Activated CD4-positive, alpha-beta T cell treated with anti-CD3 and anti-CD28 coated beads, Interleukin-2, amount 10 ng/mL, durations not matched to agents 7 days and 5 days (primary cell): ENCODE measurements at places on chromosomes 6 and 20. TPM values are rescaled to one million over a fixed set of nuclear protein-coding genes. Genes with fewer than 3 reads are reported as not detected.

DNA sequence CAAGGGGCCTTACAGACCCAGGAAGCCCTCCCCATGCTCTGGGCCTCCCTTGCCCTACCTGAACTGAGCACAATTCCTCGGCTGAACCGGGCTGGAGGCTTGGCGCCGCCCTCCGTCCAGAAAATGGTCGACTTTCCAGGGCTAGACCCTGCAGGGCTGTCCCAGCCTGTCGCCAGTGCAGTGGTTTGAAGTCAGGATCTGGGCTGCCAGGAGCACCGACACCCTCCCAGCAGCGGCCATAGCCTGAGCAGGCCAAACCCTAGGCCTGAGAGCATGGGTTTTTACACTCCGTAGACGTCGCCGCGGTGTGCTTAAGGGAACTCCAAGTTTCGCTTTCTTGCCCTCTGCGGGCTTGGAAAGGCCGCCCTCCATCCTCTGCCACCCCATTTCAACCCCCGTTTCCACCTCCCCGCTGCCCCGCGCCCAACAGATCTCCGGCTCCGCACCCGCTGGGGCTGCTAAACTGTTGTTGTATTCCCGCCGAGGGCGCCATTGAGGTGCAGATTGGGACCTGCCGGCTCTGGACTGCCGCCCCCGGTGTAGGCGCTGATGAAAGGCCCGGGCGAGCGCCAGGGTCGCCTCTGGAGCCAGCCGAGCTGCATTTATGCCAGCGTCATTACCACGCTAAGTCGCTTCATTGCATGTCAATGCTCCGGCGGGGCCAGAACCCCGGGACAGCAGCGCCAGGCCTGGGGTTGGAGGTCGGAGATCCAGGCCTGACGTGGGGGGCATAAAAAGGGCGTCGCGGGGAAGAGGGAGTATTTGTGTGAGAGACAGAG lies 2.2 kb upstream of the TFAP2A start:
- no peak for DNase-seq
- H3K36me3 ChIP-seq: peaks cover 21% of the 10 kb centered on the region
- H3K4me3 ChIP-seq: peak overlapping the region; percentile 30
- peak overlapping the region; percentile 13 for H3K27ac ChIP-seq

DNA sequence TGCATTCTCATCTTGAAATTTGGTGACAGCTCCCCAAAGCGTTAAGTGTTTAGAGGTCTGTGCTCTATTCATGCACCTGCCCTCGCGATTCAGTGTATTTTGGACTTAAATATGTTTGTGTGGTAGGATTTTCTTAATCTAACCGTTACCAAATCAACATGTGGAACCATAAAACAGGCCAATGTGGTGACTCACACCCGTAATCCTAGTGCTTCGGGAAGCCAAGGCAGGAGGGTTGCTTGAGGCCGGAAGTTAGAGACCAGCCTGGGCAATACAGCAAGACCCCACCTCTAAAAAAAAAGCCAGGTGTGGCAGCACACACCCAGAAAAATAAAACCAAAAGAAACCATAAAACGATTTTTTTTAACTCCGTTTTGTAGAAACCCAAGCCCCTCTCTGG lies 31.5 kb downstream of the PYGB start:
- H3K36me3 ChIP-seq: peaks cover 4% of the 10 kb centered on the region
- H3K4me1 ChIP-seq: peaks cover 9% of the 10 kb centered on the region
- DNase-seq: no peak
- no peak overlapping the region for H3K4me3 ChIP-seq
- H3K27ac ChIP-seq: no peak overlapping the region
- H3K27me3 ChIP-seq: no peaks in the 10 kb centered on the region

The COL19A1 gene
- total RNA-seq: not detected

- H3K27ac ChIP-seq: no peak overlapping the region
- H3K4me1 ChIP-seq: peaks cover 68% of the 10 kb centered on the region
- DNase-seq: peak; percentile 48
- peaks cover 15% of the 10 kb centered on the region for H3K36me3 ChIP-seq
Measured at GRCh38 chr20:43955062-43955749, 40.6 kb downstream of the TOX2 start.

The HTR1E gene
- total RNA-seq: not detected

- H3K27me3 ChIP-seq: no peaks in the 10 kb centered on the region
- H3K4me3 ChIP-seq: peak overlapping the region; percentile 92
- H3K4me1 ChIP-seq: peaks cover 80% of the 10 kb centered on the region
- no peak for DNase-seq
Measured at GRCh38 chr20:32205843-32206759, 1.4 kb downstream of the PLAGL2 start.

DNA sequence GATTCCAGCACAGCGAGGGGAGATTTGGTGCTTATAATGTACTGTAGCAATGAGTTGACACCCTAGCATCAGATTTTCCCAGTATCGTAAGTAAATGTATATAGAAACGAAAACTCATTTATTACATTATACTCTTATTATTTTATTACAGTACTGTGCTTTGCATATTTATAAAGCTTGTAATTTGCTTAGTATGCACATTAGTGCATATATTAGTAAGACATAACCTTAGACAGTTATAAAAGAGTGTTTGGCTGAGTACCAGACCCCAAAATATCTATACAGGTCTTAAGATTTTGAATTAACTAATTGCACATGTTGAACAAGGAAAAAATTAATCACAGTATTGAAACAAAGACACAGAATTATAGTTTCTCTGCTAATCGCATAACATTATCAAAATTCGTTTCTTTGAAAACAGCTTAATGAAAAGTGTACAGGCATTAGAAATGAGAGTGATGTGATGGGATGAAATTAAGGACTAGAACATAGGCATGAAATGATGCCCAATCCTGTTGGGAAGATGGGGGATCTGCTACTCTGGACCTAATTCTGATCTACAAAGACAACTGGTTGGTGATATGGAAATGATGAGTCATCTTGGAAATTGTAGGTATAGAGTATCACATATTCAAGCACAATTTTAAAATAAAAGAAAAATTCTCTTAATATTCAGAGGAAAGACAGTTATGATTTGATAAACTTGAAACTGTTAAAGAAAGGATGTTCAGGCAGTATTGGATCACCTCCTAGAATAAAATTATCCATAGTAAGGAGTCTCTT lies 42.8 kb downstream of the STXBP5 start:
- H3K27ac ChIP-seq: no peak overlapping the region
- H3K36me3 ChIP-seq: peaks cover 37% of the 10 kb centered on the region
- H3K27me3 ChIP-seq: no peaks in the 10 kb centered on the region
- no peak overlapping the region for H3K4me3 ChIP-seq
- DNase-seq: no peak

DNA sequence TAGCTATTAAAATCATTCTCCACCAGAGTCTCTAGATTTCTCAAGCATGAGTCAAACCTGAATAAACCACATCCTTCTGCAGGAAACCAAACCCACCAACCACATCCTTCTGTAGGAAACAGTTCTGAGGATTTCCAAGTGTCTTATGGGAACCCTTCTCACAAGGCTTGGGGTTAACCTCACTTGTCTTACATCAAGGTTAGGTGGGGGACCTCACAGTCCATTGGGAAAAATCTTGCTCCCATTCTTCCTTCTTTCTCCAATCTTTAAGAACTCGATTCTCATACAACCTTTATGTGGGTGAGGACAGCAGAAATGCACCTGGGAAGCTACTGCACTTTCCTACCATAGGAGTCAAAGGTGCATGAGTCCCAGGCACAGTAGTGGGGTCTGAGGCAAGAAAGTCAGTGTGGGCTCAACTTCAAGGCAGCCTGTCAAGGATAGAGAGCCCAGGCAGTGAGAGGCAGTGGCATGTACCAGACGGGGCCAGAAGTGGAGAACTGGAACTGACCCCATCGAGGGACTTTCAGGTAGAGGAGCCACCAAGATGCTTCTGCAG lies 114.5 kb downstream of the SLC22A3 start:
- H3K4me3 ChIP-seq: peak overlapping the region; percentile 4
- H3K27me3 ChIP-seq: peaks cover 54% of the 10 kb centered on the region
- DNase-seq: peak; percentile 86
- H3K27ac ChIP-seq: peak overlapping the region; percentile 32
- peaks cover 65% of the 10 kb centered on the region for H3K4me1 ChIP-seq

DNA sequence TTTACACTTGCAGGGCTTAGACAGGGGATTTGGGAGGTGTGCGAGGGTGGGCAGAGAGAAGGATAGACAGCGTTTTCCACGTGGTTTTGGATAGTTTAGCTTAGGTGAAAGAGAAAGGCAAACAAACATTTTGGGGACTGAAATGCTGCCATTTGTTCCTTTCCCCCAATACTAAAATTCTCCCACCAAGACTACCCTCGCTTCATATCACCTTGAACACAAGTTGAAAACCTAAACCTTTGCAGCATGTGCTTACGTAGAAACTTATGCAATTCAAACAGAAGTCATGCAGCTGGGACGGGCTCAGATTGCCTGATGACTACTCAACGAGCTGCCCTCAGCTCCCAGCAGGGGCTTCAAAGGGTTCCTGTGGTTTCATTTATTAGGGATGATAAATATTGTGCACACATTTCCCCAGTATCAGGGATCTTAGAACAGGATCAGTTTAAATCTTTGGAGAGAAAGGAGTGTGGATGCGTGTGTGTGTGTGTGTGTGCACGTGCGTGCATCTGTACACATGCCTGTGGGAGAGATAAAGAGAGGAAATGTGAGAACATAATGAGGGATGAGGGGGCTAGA lies 77.3 kb downstream of the SLC22A23 start:
- H3K27me3 ChIP-seq: peaks cover 4% of the 10 kb centered on the region
- H3K27ac ChIP-seq: no peak overlapping the region
- H3K4me1 ChIP-seq: peaks cover 9% of the 10 kb centered on the region
- DNase-seq: no peak
- H3K4me3 ChIP-seq: no peak overlapping the region
- no peaks in the 10 kb centered on the region for H3K36me3 ChIP-seq

- H3K4me1 ChIP-seq: peaks cover 9% of the 10 kb centered on the region
- no peaks in the 10 kb centered on the region for H3K27me3 ChIP-seq
- H3K27ac ChIP-seq: no peak overlapping the region
- no peak overlapping the region for H3K4me3 ChIP-seq
- no peaks in the 10 kb centered on the region for H3K36me3 ChIP-seq
- no peak for DNase-seq
Measured at GRCh38 chr20:23331450-23332350, 18.9 kb upstream of the NXT1 start.

- H3K36me3 ChIP-seq: no peaks in the 10 kb centered on the region
- no peak for DNase-seq
- H3K4me3 ChIP-seq: no peak overlapping the region
- peaks cover 23% of the 10 kb centered on the region for H3K4me1 ChIP-seq
- H3K27ac ChIP-seq: no peak overlapping the region
Measured at GRCh38 chr6:116390581-116390980, 19.8 kb downstream of the DSE start.

DNA sequence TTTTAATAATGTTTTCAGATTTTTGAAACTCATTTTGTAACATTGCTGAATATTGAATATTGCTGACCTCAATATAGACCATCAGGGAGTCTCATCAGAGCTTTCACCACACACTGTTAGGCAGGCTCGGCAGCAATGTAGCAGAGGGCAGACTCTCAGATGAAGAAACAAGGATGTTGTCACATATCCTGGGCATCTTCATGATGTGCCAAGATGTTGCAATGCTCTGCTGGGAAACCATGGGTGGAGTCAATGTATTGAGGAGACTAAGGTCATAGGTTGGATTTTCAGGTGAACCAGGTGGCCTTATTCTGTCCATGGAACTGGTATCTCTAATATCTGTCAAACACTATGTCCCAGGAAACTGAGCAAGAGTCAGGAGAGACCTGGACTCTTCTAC lies 27.3 kb downstream of the NR2E1 start:
- H3K4me3 ChIP-seq: no peak overlapping the region
- DNase-seq: no peak
- no peak overlapping the region for H3K27ac ChIP-seq
- no peaks in the 10 kb centered on the region for H3K4me1 ChIP-seq

The TSBP1 gene
- total RNA-seq: not detected

DNA sequence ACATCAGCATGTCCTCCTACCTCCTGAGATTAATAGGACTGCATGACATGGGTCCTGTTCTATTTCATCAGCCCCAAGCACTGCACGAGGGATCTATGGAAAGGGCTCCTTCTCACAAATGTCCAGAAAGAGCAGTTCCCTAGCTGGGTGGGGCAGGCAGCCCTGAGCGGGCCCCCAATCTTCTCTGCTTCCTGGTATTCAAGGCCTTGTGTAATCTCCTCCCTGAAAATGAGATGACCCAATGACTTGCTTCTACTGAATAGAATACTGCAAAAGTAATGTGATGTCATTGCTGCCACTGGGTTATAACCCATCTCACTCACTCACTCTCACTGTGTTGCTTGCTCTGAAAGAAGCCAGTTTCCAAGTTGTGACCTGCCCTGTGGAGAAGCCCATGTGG lies 126.4 kb downstream of the OPRM1 start:
- H3K4me3 ChIP-seq: no peak overlapping the region
- no peak for DNase-seq
- H3K27ac ChIP-seq: no peak overlapping the region
- peaks cover 26% of the 10 kb centered on the region for H3K4me1 ChIP-seq

The RAET1L gene
- not detected for total RNA-seq

DNA sequence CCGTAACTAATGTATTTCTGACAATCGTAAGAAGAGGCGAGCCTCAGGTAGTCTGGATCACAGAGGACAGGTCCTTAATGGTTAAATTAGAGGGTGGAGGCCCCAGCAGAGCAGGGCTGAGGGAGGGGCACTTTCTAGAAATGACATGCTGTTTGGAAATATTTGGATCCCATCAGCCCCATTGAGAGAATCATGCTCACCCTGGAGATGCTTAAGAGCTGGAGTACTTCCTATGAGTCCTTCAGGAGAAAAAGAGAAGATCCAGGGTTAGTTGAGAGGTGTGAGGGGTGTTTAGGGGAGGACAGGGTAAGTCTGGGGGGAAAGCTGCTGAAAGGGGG lies 123.0 kb downstream of the TCP11 start:
- H3K27me3 ChIP-seq: no peaks in the 10 kb centered on the region
- DNase-seq: no peak
- no peak overlapping the region for H3K27ac ChIP-seq
- H3K4me1 ChIP-seq: no peaks in the 10 kb centered on the region
- no peaks in the 10 kb centered on the region for H3K36me3 ChIP-seq

DNA sequence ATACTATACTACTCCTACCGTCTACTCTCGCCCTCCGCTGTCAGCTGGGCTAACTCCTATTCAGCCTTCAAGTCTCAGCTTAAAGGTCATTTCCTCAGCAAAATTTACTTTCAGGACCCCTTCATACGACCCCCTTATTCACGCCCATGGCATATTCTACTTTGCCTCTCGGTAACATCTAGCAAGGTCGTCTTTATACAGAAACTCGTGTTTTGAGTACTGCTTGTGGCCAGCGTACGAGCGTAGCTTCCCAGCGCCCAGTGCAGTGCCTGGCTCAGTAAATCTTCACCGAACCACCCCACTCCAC lies 546 bp downstream of the CRNKL1 start:
- H3K27me3 ChIP-seq: no peaks in the 10 kb centered on the region
- H3K36me3 ChIP-seq: peaks cover 36% of the 10 kb centered on the region
- peak overlapping the region; percentile 97 for H3K4me3 ChIP-seq
- peak overlapping the region; percentile 97 for H3K27ac ChIP-seq
- no peak for DNase-seq

The DUSP22 gene
- total RNA-seq: 35.3 TPM

The TRIM40 gene
- total RNA-seq: not detected

The PSMA7 gene
- total RNA-seq: 250 TPM
